Stimulated activated CD4-positive, alpha-beta T cell treated with anti-CD3 and anti-CD28 coated beads, Interleukin-4, amount 100 ng/mL, for 1 hour (primary cell): ENCODE measurements at places on chromosomes 2 and 18.

- DNase-seq, result no peak
Measured at GRCh38 chr2:45282646-45283045, 273.4 kb upstream of the SIX2 start.

DNA sequence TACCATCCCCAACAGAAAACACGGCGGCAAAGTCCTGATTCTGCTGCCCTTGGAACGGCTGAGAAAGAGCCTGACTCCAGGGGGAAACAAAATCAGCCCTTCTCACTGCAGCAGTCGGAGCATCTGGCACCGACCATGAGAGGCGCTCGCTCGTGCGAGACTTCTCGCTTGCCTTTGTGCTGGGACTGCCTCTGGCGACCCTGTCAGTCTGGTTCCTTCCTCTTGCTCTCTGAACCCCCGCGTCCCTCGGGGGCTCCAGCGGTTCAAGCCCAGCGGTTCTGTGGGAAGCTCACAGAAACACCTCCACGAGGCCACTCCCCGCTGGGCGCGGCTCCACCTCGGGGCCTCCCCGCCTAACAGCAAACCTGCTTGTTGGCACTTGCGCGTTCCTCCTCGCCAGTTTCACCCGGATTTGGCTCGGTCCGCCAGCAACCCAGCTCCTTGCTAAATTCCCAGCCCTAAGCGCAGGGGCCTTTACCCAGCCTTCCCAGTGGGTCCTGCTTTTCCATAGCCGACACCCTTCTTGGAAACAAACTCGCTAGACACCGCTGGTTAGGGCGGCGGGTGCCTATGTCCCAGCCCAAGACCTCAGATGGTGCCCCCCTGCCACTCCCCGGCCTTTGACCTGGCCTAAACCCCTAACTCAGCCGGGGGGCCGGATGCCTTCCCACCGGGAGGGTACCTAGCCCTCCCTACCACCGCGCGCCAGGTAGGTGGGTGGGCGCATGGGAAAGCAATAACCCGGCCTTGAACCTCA is 2.2 kb downstream of the RND3 start:
- no peak for DNase-seq

DNA sequence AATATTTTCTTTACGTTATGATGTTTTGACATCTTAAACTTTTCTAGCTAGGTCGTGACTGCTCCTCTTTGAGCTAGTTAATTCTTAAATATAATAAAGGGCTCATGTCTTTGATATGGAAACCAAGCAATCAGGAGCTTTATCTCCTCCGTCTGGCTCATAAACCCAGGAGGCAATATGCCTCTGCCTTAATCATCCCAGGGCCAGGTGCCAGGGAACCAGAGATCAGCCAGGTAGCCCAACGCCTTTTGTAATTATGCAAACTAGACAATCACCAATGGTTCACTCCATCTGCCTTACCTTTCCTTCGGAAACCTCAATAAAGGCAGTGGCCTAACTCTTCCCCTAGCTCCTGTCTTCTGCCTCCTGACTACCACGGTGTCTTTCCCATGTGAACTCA is 213.7 kb downstream of the KCNJ3 start:
- DNase-seq, result no peak

- DNase-seq, result no peak
Measured at GRCh38 chr2:229133155-229133772, 137.8 kb downstream of the PID1 start.

DNA sequence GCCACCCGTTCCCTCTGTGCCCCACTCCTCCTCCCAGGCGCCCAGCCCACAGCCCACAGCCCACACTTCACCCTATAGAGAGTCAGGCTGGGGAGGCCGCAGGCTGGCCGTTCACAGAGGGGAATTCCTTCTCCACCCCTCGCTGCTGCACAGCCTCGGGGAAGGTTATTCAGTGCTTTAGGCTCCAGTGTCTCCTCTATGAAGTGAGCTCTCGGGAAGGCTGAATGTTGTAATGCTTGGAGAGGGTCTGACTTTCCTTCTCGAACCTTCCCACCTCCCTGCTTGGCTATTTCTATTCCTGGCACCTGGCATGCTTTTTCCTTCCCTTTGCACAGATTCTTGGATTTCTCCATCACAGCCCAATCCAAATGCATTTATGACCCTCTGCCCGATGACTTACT is 62.5 kb upstream of the SMAD7 start:
- DNase-seq, result no peak

GRCh38 chr18:34901299-34901698 is 139.9 kb upstream of the MAPRE2 start:
- no peak for DNase-seq

- no peak for DNase-seq
Measured at GRCh38 chr18:3248062-3248657, 559 bp downstream of the MYL12A start.

GRCh38 chr2:23636426-23636825 is 251.4 kb downstream of the KLHL29 start:
- DNase-seq, result no peak
